Mesenteric fat pad (tissue), 1 donor: ENCODE measurements at places on chromosomes 12 and 14. TPM values are rescaled to one million over a fixed set of nuclear protein-coding genes. Genes with fewer than 3 reads are reported as not detected.

Gene ADCY6
- total RNA-seq: 58.5 TPM

Gene STAC3
- total RNA-seq: 3.9 TPM

Gene CD163
- 943 TPM for total RNA-seq

Gene CCDC184
- 0.35 TPM for total RNA-seq

Gene MAPK1IP1L
- 89.6 TPM for total RNA-seq

Gene VSX2
- total RNA-seq: not detected

Gene MUCL1
- not detected for total RNA-seq

Gene IL26
- not detected for total RNA-seq

Gene PUS1
- total RNA-seq: 38.1 TPM

Gene RNFT2
- 2.1 TPM for total RNA-seq

Gene BCL7A
- 3.2 TPM for total RNA-seq

Gene RDH11
- total RNA-seq: 33.1 TPM

Gene KCNC2
- total RNA-seq: not detected

Gene KIF26A
- 3.2 TPM for total RNA-seq

Gene APOF
- total RNA-seq: not detected

Gene ZFHX2
- total RNA-seq: 3.1 TPM

Gene KLRF1
- total RNA-seq: 0.51 TPM

Gene TOMM20L
- not detected for total RNA-seq

Gene SMCO2
- total RNA-seq: not detected

Gene TAS2R13
- 1.2 TPM for total RNA-seq

Gene RPL10L
- total RNA-seq: not detected

Gene PLEK2
- 0.64 TPM for total RNA-seq

Gene PAH
- total RNA-seq: not detected

Gene NPFF
- total RNA-seq: not detected

Gene NRIP2
- total RNA-seq: 1.3 TPM

Gene PROX2
- total RNA-seq: not detected

Gene SRP54
- total RNA-seq: 38.3 TPM

Gene TMCC3
- total RNA-seq: 15.8 TPM

Gene GPRC5A
- total RNA-seq: 41.5 TPM

Gene KCNH3
- 0.19 TPM for total RNA-seq
